ENCODE measurements at places on chromosomes 6 and 20. TPM values are rescaled to one million over a fixed set of nuclear protein-coding genes. Genes with fewer than 3 reads are reported as not detected.

GRCh38 chr20:1478566-1478965 is 11.9 kb upstream of the NSFL1C start:
- H3K27me3 ChIP-seq = no peaks in the 10 kb centered on the region
- no peak for DNase-seq
- no peaks in the 10 kb centered on the region for H3K4me1 ChIP-seq
- no peaks in the 10 kb centered on the region for H3K36me3 ChIP-seq
- no peak overlapping the region for H3K27ac ChIP-seq

DNA sequence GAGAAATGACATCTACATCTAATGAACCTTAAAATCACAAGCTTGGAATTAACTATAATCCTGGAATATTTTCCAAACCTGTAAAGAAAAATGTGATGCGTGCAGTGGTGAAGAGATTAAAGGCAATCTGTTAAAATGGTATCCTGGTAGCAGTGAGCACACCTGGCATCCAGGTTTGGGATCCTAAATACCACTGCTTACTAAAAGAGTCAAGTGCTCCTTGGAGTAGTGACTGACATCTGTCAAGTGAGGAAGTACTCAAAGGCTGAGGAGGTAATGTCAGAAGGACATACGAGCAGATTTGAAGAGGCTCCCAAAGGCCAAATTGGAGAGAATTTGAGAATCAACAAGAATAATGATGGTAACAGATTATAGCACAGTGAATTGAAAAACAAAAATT is 32.8 kb downstream of the PCMT1 start:
- no peak overlapping the region for H3K27ac ChIP-seq
- no peaks in the 10 kb centered on the region for H3K27me3 ChIP-seq
- peaks cover 18% of the 10 kb centered on the region for H3K36me3 ChIP-seq
- DNase-seq = no peak

RNF217 gene
- 10.2 TPM for total RNA-seq

DNA sequence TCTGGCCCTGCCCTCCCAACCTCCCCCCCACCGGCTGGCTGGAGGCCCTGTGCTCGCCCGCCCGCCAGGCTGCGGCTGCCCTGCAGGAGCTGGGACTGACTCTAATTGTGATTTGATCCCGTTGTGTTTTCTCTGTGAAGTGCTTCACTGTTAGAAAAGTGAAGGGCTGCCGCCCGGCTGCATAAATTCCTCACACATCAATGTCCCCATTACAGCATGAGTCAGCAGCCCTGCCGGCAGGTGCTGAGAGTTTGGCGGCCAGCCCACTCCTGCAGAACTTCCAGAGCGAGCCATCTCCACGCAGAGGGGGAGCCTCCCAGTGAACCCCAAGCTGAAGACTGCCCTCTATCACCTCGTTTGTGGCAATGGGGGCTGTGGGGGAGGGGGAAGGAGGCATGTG is 137.9 kb downstream of the DLL1 start:
- no peak overlapping the region for H3K27ac ChIP-seq
- no peaks in the 10 kb centered on the region for H3K36me3 ChIP-seq
- no peaks in the 10 kb centered on the region for H3K4me1 ChIP-seq
- no peaks in the 10 kb centered on the region for H3K27me3 ChIP-seq

DNA sequence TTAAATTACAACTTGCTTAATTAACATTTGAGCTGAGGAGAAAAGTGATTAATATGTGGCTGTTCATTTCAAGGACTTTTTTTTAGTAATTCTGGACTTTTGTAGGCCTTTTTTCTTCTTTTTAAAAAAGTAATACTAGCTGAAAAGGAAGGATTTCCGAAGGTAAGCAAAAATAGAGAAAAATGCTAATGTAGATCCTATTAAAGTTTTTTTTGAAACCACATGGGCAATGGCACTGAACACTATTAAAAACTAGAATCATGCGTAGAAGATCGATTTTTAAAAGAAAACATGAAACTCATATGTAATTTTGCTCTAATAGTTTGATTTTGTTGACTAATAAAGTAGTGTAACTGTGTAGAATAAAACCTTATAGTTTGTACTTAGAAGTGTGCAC is 2.4 kb downstream of the BAG2 start:
- H3K4me1 ChIP-seq = no peaks in the 10 kb centered on the region
- peak overlapping the region; percentile 94 for H3K4me3 ChIP-seq
- H3K27me3 ChIP-seq = no peaks in the 10 kb centered on the region
- no peak overlapping the region for H3K27ac ChIP-seq
- DNase-seq = no peak

DNA sequence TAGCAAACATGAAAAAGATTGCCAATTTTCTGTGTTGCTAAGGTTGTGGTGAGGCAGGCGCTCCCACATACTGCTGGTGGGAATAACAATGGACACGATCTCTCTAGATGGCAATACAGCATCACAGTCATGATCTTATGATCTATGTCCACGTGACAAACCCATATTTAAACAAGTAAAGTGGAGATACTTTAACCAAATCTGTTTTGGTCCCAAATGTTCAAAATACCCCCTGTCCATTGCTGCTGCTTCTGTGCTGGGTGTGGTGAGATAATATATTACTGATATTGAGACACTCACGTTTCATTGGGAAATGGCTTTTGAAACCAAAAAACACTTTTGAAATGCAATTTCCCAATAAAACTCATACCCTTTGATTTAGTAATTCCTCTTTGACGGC is 23.0 kb downstream of the SIRPD start:
- no peak for DNase-seq
- H3K27me3 ChIP-seq = no peaks in the 10 kb centered on the region
- H3K4me3 ChIP-seq = no peak overlapping the region
- no peak overlapping the region for H3K27ac ChIP-seq
- no peaks in the 10 kb centered on the region for H3K36me3 ChIP-seq

SSTR4 gene
- not detected for total RNA-seq

DNA sequence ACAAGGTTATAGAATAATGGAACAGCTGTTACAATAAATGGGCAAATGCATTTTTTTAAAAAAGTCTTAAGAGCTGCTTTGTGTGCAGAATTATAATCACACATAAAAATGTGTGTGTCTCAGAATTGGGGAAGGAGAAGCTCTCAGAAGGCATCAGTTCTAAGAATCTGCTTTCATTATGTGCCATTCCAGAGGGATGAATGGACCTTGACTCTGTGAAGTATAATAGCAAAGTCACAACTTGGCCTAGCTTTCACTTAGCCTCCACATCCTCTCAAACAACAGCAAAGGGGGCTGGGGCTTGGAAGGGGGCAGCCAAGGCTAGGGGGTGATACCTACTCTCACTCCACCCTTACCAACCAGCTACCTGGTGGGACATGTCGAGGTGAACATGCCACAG is 265.0 kb downstream of the CDC5L start:
- no peaks in the 10 kb centered on the region for H3K27me3 ChIP-seq
- no peak for DNase-seq
- H3K36me3 ChIP-seq = no peaks in the 10 kb centered on the region
- H3K4me3 ChIP-seq = no peak overlapping the region
- no peak overlapping the region for H3K27ac ChIP-seq

CLDN20 gene
- not detected for total RNA-seq

EDEM2 gene
- total RNA-seq = 27.8 TPM

DNA sequence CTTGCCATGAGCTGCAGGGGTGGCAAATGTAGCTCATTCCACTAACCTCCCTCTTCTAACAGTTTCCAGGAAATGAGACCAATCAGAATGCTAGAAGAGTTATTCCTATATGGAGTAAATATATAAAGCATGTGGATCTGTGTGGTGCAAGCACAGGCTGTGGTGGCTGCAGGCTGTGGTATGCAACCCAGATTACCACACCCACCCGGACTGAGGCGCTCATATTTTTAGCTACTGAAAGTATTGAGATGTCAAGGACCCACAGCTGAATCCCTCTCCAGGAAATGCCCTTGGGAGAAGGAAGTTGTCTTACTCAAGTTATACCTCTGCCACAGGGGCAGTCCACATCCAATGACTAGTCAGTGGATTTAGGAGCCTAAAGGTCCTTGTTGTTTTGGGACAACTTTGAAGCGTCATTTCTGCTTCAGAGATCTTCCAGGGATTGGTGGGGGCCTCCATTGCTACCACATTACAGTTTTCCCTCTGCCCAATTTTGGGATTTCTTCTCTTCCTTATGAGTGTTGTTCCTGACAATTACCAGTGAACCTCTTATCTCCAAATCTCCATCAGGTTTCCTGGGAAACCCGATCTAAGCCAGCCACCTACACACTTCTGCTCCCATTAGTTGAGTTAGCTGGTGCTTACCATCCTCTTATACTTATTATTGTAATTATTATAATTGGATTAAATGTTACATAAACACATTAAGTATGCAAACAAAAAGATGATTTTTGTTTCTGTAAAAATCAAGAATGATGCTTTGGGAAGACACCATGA is 12.1 kb upstream of the REPS1 start:
- no peak overlapping the region for H3K4me3 ChIP-seq
- H3K27ac ChIP-seq = no peak overlapping the region
- H3K4me1 ChIP-seq = no peaks in the 10 kb centered on the region
- DNase-seq = no peak
- H3K36me3 ChIP-seq = no peaks in the 10 kb centered on the region

GRCh38 chr20:57959018-57959417 is 249.2 kb upstream of the PMEPA1 start:
- no peak overlapping the region for H3K4me3 ChIP-seq
- H3K27ac ChIP-seq = no peak overlapping the region
- no peak for DNase-seq
- no peaks in the 10 kb centered on the region for H3K4me1 ChIP-seq
- no peaks in the 10 kb centered on the region for H3K27me3 ChIP-seq

GRCh38 chr6:2140438-2141128 is 104.8 kb downstream of the GMDS start:
- no peak overlapping the region for H3K27ac ChIP-seq
- no peak overlapping the region for H3K4me3 ChIP-seq
- peaks cover 4% of the 10 kb centered on the region for H3K4me1 ChIP-seq
- H3K27me3 ChIP-seq = no peaks in the 10 kb centered on the region
- H3K36me3 ChIP-seq = no peaks in the 10 kb centered on the region
- no peak for DNase-seq

GRCh38 chr6:139569566-139569965 is 195.1 kb upstream of the CITED2 start:
- DNase-seq = no peak
- H3K4me3 ChIP-seq = no peak overlapping the region
- H3K27me3 ChIP-seq = no peaks in the 10 kb centered on the region
- no peak overlapping the region for H3K27ac ChIP-seq
- no peaks in the 10 kb centered on the region for H3K36me3 ChIP-seq
- no peaks in the 10 kb centered on the region for H3K4me1 ChIP-seq
